ENCODE measurements at places on chromosomes 13 and 19.
A peak's percentile ranks its signal among the peaks of the same experiment; 100 is the strongest.

GRCh38 chr19:27676877-27677276 lies 1536.1 kb downstream of the UQCRFS1 start:
- DNase-seq, result no peak

GRCh38 chr19:41367848-41368301 lies 3.9 kb upstream of the B9D2 start:
- DNase-seq, result peak; percentile 90

DNA sequence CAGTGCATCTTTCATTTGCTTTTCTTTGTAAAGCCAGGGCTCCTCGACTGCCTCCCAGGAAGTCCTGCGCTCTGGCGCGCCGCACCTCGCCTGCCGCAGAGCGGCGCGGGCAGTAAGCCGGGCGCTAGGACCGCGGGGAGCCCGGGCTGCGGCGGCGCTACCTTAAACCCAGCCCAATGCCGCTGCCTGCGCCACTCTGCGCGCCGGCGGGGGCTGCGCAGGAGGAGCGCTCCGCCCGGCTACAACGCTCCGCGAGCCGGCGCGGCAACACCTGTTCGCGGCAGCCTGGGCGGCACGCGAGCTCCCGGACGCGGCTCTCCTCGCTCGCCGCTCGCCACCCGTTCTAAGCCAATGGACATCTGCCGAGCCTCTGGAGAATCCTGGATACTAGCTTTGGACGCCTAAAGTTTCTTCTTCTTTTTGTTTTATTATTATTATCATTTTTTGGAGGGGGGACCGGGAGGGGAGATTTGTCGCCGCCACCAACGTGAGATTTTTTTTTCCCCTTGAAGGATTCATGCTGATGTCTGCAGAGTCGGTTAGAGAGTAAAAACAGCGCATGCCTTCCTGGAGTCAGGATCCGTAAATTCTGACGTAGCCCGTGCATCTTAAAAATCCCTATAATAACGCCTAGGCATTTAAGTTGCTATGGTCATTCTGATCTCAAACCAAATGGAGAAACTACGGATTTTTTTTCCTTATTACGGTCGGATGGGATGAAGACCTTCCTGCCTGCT lies at the start of gene FGF9:
Gene FGF9, plus strand, starts transcription at position 191 of the 737 bp plus-strand sequence. CDS start 840 bp downstream, outside the sequence.
- DNase-seq, result peak; percentile 79

DNA sequence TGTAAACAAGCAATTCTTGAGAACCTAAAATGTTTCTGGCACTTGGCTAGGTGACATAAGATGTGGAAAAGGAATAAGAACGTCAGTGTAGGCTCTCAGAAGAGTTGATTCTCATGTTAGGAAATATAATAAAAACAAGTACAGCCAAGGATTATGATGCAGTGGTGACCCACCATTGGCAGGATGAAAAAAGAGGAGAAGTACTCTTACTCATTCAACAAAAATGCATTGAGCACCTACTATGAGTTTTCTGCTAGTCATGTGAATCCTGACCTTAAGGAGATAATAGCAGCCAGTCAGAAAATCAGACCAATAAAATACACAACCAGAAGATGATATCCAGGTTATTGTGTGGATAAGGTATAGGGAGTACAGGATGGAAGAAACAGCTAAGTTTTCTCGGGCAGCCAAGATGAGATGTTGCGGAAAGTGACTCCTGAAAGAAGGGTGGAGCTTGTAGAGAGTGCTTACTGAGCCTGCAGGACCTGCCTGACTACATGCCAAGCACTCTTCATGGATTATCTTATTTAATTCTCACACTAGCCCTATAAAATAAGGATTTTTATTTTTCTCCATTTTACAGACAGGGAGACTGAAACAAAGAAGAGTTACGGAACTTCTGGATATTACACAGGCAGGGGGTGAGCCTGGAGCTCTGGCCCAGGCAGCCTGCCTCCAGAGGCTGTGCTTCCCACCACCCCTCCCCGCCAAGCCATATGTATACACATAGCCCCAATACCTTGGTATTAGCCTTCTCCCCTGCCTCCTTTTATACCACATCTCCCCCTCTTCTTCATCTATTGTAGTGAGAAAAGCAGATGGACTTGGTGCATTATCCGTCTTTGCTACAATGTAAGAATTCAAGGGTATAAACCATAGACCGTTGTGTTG lies 58.0 kb downstream of the TGDS start:
- no peak for DNase-seq

DNA sequence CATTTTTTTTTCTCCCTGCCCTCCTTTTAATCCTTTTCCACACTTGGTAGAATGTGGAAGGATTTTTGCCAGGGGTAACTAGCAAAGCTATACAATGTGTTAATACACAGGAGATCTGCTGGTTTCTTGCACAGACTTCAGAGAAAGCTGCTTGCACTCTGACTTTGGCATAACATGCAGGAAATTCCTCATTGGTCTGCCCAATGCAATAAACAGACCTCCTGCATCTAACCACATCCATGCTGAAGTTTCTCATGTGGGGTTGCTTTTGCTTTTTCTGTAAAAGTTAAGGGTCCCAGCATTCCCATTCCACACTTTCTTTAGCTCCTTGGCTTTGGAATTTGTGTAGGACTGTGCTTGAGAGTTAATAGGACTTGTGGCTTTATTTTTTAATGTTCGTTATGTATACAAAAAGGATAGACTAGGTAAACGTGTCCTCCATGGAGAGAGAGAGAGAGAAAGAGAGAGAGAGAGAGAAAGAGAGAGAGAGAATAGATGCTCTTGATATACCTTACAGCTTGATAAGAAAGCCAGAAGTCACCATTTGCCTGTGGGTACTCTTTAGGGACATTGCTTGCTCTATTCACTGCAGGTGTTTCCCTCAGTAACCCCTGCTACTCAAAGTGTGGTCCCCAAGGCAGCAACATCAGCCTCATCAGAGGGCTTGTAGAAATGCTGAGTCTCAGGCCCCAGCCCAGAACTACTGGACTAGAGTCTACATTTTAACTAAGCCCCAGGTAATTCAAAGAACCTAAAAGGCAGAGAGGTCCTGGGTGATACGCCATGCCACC lies 170.5 kb downstream of the SHISA2 start:
- DNase-seq, result no peak

GRCh38 chr13:39835253-39835652 lies 179.8 kb downstream of the COG6 start:
- DNase-seq, result no peak

GRCh38 chr19:22935151-22935550 lies 67.8 kb downstream of the ZNF728 start:
- no peak for DNase-seq

- DNase-seq, result no peak
These were observed 203.4 kb upstream of the MIR17HG start for GRCh38 chr13:91144054-91144453.

GRCh38 chr13:71252184-71252704 lies 614.8 kb downstream of the DACH1 start:
- DNase-seq, result peak; percentile 27

GRCh38 chr13:49840266-49840665 lies 47.8 kb upstream of the KPNA3 start:
- peak; percentile 60 for DNase-seq

GRCh38 chr13:38905861-38906260 lies 84.8 kb downstream of the STOML3 start:
- DNase-seq, result no peak

- DNase-seq, result peak; percentile 87
These were observed 476 bp downstream of the MBD3 start for GRCh38 chr19:1592024-1592754.

- DNase-seq, result no peak
These were observed 237.9 kb downstream of the NALCN start for GRCh38 chr13:101178406-101178805.

GRCh38 chr13:85095418-85096272 lies 703.6 kb downstream of the SLITRK6 start:
- no peak for DNase-seq

- DNase-seq, result no peak
These were observed 69.7 kb downstream of the PIBF1 start for GRCh38 chr13:72851678-72852014.

DNA sequence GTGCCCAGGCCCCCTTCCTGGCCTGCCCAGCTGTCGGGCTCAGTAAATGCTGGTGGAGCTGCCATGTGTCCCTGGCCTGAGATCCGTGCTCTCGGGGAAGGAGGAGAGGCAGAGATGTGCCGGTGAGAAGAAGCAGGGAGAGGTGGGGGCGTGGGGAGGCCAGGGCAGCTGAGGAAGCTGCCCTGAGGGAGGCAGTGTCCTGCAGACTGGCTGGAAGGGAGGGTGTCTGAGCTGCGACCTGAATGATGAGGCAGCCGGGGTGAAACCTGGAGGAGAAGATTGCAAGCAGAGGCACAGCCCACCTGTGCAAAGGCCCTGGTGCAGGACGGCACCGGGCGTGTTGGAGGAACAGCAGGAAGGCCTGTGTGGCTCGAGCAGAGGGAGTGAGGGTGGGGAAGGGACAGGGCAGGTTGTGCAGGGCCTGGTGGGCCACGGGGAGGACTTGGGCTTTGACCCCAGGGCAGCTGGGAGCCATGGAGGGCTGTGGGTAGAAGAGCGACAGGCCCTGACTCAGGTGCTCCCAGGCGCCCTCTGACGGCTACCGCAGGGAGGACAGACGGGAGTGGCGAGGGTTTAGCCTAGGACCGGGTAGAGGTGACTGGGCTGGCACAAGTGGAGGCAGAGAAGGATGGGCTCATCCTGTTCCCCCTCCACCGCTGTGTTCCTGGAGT lies 14.0 kb upstream of the CELF5 start:
- peak; percentile 47 for DNase-seq

- DNase-seq, result peak; percentile 72
These were observed 41.4 kb upstream of the SERP2 start for GRCh38 chr13:44331912-44332851.

GRCh38 chr13:76216729-76217128 lies 580.6 kb downstream of the LMO7 start:
- DNase-seq, result no peak

- DNase-seq, result no peak
These were observed 142.3 kb downstream of the STOML3 start for GRCh38 chr13:38848360-38848759.

GRCh38 chr13:31627097-31627845 lies 112.1 kb upstream of the RXFP2 start:
- peak; percentile 74 for DNase-seq

DNA sequence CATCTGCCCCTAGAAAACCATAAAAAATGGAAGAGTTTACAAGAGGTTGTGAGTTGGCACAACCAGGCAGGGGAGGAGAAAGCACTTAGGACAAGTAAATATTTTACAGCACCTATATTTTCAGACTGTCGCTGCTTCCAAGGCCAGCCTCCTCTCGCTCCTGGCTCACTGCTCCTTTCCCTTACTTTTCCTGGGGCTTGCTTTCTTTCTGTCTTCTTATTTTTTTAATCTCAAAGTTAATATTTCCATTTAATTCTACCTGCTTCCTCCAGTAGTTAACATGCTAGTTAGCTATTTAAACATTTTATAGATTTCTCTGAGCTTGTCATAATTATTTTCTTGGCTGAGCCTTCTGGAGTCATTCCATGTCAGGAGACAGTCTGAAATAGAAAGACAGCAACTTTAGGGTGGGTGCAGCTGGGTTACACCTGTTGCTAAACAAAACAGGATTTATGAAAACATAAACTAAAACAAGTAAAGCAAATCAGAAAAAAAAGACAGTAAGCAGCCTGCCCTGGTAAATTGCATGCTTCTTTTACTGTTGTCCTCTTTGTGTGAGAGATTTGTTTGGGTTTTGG lies 330.1 kb downstream of the DLEU7 start:
- no peak for DNase-seq

- no peak for DNase-seq
These were observed 1.3 kb upstream of the ZNF30 start for GRCh38 chr19:34925278-34925855.

GRCh38 chr19:29287061-29287460 lies 74.1 kb upstream of the UQCRFS1 start:
- no peak for DNase-seq

GRCh38 chr13:112346899-112347229 lies 29.3 kb upstream of the SPACA7 start:
- no peak for DNase-seq

- no peak for DNase-seq
These were observed 66.7 kb downstream of the CBY2 start for GRCh38 chr13:45768656-45769479.

DNA sequence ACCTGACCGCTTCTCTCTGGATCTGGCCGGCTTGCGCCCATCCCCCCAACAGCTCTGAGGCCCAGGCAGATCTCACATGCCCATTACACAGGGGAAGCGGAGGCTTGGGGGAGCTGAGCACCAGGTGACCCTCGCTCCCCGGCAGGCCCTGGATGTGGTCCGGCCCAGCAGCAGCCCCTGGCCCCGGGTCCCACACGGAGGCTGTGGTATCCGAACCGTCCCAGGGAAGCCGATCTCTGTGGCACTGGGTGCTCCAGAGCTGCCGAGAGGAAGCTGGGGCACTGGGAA lies 27.7 kb downstream of the SBNO2 start:
- DNase-seq, result no peak

DNA sequence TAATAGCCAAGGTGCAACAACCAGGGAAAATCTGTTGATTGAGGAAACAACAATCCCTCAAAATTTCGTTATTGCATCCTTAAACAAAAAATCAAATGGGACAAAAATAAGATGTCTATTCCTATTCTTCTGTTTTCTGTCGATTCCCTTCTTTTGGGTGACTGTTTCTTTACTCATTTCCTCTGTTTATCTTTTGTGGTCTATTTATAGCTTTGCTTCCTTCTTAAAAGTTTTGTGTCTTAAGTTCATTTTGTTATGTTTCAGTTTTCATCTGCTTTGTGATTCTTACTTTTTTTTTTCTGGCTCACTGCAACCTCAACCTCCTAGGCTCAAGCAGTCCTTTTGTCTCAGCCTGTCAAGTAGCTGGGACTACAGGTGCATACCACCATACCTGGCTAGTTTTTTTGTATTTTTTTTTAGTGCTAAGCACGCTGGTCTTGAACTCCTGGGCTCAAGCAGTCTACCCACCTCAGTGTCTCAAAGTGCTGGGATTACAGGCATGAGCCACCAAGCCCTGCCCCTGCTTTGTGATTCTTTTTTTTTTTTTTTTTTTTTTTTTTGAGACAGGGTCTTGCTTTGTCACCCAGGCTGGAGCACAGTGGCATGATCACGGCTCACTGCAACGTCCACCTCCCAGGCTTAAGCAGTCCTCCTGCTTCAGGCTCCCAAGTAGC lies 10.4 kb downstream of the ZNF146 start:
- peak; percentile 48 for DNase-seq

DNA sequence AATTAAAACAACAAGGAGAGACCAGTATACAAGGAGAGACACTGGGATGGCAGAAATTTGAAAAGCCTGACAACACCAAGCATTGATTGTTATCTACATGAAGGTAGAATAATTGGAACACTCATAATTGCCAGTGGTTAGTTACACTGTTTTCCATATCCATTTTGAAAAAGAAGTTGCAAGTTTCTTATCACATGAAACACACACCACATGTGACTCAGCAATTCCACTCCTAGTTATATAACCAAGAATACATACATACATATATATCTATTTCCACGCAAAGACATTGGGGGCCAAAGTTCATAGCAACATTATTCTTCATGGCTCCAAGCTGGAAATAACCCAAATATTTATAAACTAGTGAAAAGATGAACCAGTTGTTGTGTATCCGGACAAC lies 15.2 kb upstream of the PABPC3 start:
- DNase-seq, result no peak

DNA sequence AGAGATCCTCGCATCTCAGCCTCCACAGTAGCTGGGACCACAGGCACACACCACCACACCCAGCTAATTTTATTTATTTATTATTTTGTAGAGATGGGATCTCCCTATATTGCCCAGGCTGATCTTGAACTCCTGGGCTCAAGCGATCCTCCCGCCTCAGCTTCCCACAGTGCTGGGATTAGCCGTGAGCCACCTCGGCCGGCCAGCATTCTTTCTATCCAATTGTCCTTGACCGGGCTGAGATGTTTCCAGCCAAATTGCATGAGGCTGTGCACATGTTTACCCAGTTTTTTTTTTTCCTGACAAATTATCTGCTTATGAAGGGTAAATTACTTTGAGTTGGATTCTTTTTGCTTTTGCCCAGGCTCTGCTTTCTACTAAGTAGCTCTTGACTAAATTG lies 28.2 kb downstream of the UNC13A start:
- no peak for DNase-seq
